ENCODE measurements at places on chromosomes 1 and 21.

- no peak overlapping the region for H3K27ac ChIP-seq
- no peaks in the 10 kb centered on the region for H3K27me3 ChIP-seq
- DNase-seq: no peak
- no peaks in the 10 kb centered on the region for H3K36me3 ChIP-seq
Observed at GRCh38 chr1:60889709-60890108, 192.7 kb upstream of the NFIA start.

- DNase-seq: no peak
- H3K4me1 ChIP-seq: peaks cover 39% of the 10 kb centered on the region
- no peaks in the 10 kb centered on the region for H3K36me3 ChIP-seq
Observed at GRCh38 chr1:25706146-25707089, 89.8 kb downstream of the MAN1C1 start.

- peaks cover 10% of the 10 kb centered on the region for H3K36me3 ChIP-seq
- DNase-seq: no peak
- peaks cover 39% of the 10 kb centered on the region for H3K4me1 ChIP-seq
- peaks cover 6% of the 10 kb centered on the region for H3K27me3 ChIP-seq
- peak overlapping the region; percentile 89 for H3K4me3 ChIP-seq
- no peak overlapping the region for H3K27ac ChIP-seq
Observed at GRCh38 chr1:65791801-65792668, 660 bp upstream of the PDE4B start.

- peak overlapping the region; percentile 55 for H3K27ac ChIP-seq
- peaks cover 84% of the 10 kb centered on the region for H3K4me1 ChIP-seq
- no peak for DNase-seq
- no peak overlapping the region for H3K4me3 ChIP-seq
Observed at GRCh38 chr1:162649583-162649982, 17.3 kb downstream of the DDR2 start.
